ENCODE measurements at places on chromosomes 12 and 14.

GRCh38 chr14:89695846-89696245, 258.7 kb downstream of the EFCAB11 start:
- H3K27me3 ChIP-seq: peaks cover 11% of the 10 kb centered on the region
- H3K27ac ChIP-seq: no peak overlapping the region
- H3K4me1 ChIP-seq: peaks cover 2% of the 10 kb centered on the region
- no peaks in the 10 kb centered on the region for H3K36me3 ChIP-seq
- no peak overlapping the region for H3K4me3 ChIP-seq

DNA sequence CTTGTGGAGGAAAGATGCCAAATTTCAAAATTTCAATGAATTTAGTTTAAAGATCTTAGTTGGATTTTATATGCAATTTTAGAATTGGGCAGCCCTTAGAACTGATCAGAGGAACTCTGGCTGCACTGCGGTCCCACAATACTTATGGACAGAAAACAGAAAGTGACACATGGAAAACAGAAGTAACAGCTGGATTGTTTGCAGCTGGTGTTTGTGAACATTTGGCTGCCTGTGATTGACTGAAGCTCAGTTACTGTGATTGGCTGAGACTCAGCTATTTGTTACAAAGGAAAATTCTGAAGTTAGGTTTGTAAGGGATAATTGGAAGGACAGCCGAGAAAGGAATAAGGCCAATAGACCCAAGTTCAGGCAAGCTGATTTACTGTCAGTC, 10.0 kb upstream of the KRT86 start:
- no peaks in the 10 kb centered on the region for H3K36me3 ChIP-seq
- peaks cover 2% of the 10 kb centered on the region for H3K27me3 ChIP-seq
- no peak overlapping the region for H3K4me3 ChIP-seq
- H3K4me1 ChIP-seq: no peaks in the 10 kb centered on the region
- DNase-seq: no peak

GRCh38 chr14:37140176-37140575, 32.2 kb downstream of the SLC25A21 start:
- H3K27me3 ChIP-seq: no peaks in the 10 kb centered on the region
- H3K36me3 ChIP-seq: no peaks in the 10 kb centered on the region
- no peak for DNase-seq
- H3K27ac ChIP-seq: no peak overlapping the region

- no peaks in the 10 kb centered on the region for H3K36me3 ChIP-seq
- peak; percentile 41 for DNase-seq
- H3K4me1 ChIP-seq: no peaks in the 10 kb centered on the region
Measured at GRCh38 chr14:85528080-85528896, 1.7 kb upstream of the FLRT2 start.

- H3K4me3 ChIP-seq: no peak overlapping the region
- DNase-seq: no peak
- H3K36me3 ChIP-seq: no peaks in the 10 kb centered on the region
- H3K4me1 ChIP-seq: peaks cover 16% of the 10 kb centered on the region
- no peaks in the 10 kb centered on the region for H3K27me3 ChIP-seq
- H3K27ac ChIP-seq: no peak overlapping the region
Measured at GRCh38 chr12:121939992-121940766, 21.8 kb downstream of the CFAP251 start.

DNA sequence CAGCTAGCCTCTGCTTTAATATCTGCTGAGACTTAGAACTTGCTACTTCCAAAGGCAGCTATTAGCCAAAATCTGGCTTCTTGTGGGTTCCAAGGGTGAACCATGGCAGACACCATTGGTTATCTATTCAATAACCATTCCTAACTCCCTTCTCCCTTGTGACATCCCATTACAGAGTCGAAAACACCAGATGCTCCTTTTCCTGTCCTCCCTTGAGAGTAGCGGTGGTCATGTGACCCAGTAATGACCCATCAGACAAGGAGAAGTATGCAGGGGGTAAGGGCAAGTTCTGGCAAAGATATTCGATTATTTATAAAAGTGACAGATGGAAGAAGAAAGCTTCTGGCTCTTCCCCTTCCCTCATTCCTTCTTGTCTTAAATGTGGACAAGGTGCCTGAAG, 20.1 kb downstream of the TGFB3 start:
- no peak overlapping the region for H3K4me3 ChIP-seq
- H3K27me3 ChIP-seq: no peaks in the 10 kb centered on the region
- H3K4me1 ChIP-seq: no peaks in the 10 kb centered on the region

DNA sequence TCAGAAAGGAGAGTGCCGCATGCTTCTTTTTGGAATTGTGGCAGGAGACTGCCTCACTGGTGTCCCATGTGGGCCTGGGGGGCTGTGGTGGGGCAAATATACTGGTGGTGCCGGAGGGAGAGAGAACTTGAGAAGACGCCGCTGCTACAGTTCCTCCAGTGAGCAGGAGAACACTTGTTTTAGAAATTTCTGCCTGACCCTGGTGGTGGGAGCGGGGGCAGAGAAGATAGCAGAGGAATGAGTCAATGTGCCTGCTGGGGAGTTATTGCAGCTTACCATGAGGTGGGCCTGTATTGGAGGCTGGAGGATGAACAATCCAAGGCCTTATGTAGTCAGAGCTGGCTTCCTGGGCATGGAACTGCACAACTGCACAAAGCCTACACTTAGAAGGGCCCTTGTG, 211.8 kb downstream of the SNAPC1 start:
- H3K36me3 ChIP-seq: no peaks in the 10 kb centered on the region
- DNase-seq: no peak
- H3K27ac ChIP-seq: no peak overlapping the region

DNA sequence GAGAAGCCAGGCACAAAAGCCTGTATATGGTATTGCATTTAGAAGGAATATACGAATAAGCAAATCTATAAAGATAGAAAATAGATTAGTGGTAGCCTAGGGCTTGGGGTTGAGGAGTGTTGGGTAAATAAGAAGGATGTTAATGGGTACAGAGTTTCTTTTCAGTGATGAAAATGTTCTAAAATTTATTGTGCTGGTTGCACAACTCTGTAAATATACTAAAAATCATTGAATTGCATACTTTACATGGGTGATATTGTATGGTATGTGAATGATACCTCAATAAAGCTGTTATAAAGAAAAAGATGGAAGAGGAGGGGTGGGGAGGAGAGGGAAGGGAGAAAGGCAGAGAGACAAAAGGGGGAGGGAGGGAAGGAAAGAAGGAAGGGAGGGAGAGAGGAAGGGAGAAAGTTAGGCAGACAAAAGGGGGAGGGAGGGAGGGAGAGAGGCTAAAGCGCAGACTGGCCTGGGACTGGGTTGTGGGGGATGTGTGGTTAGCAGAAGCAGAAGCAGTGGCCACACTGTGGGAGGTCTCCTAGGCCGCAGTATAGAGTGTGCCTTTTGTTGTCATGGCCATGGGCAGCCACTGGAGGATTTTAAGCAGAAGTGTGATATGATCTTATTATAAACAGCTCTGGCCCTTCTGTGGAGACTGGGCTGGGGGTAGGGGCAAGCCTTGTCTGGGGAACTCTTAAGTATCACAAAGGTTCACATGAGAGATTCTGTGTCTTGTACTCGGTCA, 73.6 kb upstream of the ELK3 start:
- no peak for DNase-seq
- H3K4me1 ChIP-seq: peaks cover 14% of the 10 kb centered on the region
- H3K27me3 ChIP-seq: no peaks in the 10 kb centered on the region
- no peaks in the 10 kb centered on the region for H3K36me3 ChIP-seq

DNA sequence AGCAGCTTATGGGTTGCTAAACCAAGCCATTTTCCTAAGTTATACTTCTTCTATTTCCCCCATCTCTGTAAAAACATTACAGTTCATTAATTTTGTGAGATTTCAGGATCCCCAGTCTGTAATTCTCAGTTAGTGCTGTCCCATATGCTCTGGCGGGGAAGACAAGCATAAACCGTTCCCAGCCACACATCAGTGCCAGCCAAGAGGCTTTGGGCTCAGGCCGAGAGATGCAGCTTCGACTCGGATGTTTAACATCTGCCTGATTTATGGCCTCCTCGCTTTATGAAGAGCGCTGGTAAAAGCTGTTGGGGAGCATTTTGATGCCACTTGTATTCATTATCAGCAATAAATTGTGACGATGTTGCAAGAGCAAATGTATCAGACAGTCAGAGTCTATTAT, 349.1 kb upstream of the CCDC196 start:
- no peaks in the 10 kb centered on the region for H3K27me3 ChIP-seq
- DNase-seq: no peak
- H3K36me3 ChIP-seq: no peaks in the 10 kb centered on the region
- H3K4me1 ChIP-seq: no peaks in the 10 kb centered on the region
- H3K4me3 ChIP-seq: no peak overlapping the region

- DNase-seq: no peak
- no peaks in the 10 kb centered on the region for H3K27me3 ChIP-seq
- H3K36me3 ChIP-seq: no peaks in the 10 kb centered on the region
- H3K4me1 ChIP-seq: no peaks in the 10 kb centered on the region
- H3K27ac ChIP-seq: no peak overlapping the region
Measured at GRCh38 chr14:55535516-55536203, 44.3 kb upstream of the KTN1 start.
